Stimulated activated CD8-positive, alpha-beta memory T cell treated with anti-CD3 and anti-CD28 coated beads, Interleukin-4, amount 100 ng/mL, for 4 hours (primary cell): ENCODE measurements at places on chromosomes 4 and X.

DNA sequence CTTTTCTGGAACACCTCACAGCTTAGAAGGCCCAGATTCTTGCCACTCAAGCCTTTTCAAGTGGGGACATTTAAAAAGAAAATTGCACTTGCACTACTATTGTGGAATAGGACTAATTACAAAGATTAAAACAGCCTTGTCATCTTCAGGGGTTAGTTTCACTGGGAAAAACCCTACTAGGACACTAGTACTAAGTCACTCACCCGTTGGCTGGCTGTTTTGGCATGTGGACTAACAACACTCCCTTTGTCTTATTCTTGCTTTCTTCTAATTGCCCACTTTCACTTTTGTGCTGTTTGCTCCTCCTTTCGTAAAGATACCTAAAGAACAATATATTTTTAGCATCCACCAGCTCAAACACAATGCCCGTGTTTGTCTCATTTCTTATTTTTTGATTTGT, 200.9 kb upstream of the MID1 start:
- DNase-seq, result no peak

- DNase-seq, result no peak
Observed at GRCh38 chrX:155767876-155768769, 113.0 kb upstream of the VAMP7 start.

DNA sequence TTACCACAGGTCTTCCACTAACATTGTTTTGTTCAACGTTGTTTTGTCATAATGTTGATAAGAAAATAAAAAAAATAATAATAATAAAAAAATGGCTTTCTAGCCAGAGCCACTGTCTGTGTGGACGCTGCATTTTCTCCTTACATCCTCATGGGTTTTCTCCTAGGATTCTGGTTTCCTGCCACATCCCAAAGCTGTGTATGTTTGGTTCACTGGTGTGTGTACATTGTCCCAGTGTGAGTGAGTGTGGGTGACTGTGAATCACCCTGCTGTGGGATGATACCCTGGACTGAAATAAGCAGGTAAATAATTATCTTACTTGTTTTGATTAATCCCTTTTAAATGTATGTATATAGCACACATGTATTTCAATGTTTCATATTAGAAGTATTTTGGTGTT, 2154.4 kb upstream of the AGA start:
- no peak for DNase-seq

DNA sequence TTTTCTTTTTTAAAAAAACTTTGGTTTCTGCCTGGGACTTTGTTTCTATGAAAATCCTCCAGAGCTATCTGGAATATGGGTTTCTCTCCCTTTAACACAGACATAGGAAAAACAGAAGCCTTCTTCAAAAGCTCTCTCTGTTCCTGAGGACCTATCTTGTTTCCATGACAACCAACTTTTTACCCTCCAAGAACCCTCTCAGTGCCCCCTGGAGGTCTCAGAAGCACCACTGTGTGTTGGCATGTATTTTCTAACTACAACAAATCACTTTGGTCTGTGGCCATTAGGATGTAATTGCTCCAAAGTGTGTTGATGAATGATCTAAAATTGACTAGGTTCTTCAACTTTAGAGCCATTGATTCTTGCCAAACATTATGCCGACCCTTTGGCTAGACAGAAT, 1331.6 kb downstream of the ADGRL3 start:
- DNase-seq, result no peak

- DNase-seq, result no peak
Observed at GRCh38 chrX:11530621-11531020, 135.1 kb downstream of the ARHGAP6 start.

- no peak for DNase-seq
Observed at GRCh38 chrX:9133426-9133825, 99.5 kb upstream of the FAM9B start.

DNA sequence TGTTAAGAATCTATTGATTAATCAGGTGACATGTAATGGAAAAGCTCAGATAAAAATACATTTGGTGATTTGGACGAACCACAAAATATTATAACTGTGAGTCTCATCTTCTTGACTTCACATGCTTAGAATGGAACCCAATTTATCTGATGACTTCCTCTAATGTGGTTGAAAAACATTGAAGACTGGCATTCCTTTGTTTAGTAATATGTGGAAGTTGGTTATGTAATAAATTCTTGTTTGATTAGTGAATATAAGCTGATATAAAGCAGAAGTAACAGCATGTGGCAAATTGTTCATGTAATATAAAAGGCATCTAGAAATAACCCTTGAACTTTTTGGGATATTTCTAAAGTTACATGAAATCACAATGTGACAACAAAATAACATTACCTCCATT, 9.7 kb downstream of the GIMD1 start:
- no peak for DNase-seq

DNA sequence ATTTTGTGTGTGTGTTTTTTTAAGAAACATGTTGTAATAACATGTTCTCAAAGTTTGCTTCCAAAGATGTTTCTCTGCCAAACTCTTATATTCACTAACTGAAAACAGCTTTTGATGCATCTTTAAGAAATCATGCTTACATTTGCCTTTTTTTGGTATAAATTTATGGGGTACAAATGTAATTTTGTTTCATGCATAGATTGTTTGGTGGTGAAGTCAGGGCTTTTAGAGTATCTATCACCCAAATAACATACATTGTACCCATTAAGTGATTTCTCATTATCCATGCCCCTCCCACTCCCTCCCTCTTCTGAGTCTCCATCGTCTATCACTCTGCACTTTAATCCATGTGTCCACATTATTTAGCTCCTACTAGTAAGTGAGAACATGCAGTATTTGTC, 30.8 kb downstream of the SPINK2 start:
- DNase-seq, result no peak

GRCh38 chr4:10343656-10344055, 113.6 kb downstream of the ZNF518B start:
- no peak for DNase-seq

- no peak for DNase-seq
Observed at GRCh38 chr4:187176261-187176910, 452.7 kb upstream of the FAT1 start.

DNA sequence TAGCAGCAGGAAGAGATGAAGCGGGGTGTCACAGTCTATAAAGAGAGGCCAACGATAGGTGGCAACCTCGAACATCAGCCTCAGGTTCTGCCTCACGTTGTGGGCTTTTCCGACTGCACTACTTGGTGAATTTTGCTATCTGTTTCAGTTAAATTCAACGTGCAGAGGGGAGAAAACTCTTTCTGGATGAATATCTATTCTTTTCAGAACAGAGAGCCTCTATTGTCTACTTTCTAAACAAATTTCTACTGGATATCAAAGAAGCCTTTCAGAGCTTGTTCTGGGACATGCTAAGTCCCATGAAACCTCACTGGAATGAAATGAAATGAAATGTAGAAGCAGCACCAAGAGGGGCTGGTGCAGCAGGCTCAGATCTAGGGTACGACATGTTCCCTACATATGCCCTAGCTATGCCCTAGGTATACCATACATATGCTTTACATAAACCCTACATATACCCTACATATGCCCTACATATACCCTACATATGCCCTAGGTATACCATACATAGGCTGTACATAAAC, 116.5 kb upstream of the TRIM2 start:
- DNase-seq, result no peak

DNA sequence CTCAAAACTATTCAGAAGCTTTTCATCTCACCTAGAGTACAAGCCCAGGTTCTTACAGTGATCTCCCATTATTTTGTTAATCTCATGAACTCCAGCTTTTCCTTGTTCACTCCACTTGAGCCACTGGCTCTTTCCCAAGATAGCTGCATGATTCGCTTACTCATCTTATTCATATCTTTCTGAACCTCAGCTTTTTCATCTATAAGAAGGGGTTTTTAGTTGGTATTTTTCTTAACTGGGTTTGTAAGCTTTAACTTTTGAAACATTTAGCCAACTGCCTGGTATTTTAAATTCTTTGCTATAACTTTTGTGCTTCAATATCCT, 24.0 kb downstream of the GIMD1 start:
- no peak for DNase-seq

GRCh38 chr4:8506373-8507195, 66.0 kb downstream of the TRMT44 start:
- DNase-seq, result no peak

DNA sequence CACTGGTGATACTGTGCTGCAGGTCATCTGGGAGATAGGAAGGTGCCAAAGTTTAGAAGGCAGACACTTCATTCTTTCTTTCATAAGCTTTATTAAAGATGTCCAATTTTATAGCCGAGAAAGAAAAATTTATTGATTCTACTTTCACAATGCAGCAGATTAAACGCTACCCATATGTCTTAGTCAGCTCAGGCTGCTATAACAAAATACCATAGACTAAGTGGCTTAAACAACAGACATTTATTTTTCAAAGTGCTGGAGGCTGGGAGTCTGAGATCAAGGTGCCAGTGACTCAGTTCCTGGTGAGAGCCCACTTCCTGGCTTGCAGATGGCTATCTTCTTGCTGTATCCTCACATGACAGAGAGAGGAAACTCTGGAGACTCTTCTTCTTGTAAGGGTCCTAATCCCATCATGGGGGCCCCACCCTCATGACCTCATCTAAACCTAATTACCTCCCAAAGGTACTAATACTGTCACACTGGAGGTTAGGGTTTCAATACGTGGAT, 33.4 kb upstream of the KLHL34 start:
- no peak for DNase-seq

DNA sequence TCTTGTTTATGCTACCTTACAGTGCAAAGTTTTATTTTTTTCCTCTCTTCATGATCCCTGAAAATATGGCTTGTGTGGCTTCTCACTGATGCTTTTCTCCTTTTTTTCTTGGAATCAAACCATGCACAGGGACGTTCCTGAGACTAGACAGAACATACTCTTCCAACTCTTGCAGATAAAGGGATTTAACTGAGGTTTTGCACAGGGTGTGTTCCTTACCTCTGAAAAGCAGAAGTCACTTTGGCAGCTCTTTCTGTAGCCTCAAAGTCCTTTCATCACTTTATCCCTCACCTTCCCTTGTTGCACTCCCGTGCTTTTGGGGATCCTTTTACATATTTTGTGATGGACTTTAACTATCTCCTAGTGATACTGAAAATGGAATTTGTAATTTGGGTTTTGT, 300.1 kb downstream of the SPRY1 start:
- no peak for DNase-seq

- no peak for DNase-seq
Observed at GRCh38 chr4:173547889-173548288, 17.9 kb upstream of the HAND2 start.

DNA sequence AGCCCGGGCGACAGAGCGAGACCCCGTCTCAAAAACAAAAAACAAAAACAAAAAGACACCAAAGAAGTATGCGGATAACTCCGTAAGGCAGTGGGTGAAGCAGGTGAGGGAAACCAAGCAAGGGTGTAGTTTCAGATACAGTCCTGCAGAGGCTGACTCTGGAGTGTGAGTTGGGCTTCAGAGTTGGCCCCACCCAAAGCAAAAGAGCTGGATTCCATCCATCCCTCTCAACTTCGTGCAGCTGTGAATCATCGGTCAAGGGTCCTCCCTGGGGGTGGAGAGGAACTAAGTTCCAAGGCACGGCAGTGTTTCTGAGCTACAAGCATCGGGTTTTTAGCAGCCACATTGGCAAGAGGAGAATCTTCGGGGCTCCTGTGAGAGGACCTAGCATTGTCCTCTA, 43.9 kb upstream of the FAM9A start:
- no peak for DNase-seq

DNA sequence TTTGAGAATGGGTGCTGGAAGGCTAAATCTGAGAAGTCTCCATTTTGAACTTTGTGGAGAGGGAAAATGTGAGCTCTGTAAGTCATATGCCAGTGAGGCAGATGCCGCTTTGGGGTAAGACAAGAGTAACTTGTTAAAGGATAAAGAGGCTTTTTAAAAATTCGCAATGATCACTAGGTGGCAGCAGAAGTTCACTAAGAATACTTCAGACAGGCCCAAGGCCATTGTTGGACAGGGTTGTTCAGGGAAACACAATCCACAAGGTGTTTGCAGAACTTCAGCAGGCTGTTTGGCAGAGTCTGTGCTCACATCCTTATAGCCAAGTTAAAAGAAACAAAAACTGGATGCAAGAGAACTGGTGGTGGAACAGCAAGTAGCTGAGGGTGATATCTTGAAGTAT, 13.7 kb upstream of the PIGA start:
- no peak for DNase-seq

DNA sequence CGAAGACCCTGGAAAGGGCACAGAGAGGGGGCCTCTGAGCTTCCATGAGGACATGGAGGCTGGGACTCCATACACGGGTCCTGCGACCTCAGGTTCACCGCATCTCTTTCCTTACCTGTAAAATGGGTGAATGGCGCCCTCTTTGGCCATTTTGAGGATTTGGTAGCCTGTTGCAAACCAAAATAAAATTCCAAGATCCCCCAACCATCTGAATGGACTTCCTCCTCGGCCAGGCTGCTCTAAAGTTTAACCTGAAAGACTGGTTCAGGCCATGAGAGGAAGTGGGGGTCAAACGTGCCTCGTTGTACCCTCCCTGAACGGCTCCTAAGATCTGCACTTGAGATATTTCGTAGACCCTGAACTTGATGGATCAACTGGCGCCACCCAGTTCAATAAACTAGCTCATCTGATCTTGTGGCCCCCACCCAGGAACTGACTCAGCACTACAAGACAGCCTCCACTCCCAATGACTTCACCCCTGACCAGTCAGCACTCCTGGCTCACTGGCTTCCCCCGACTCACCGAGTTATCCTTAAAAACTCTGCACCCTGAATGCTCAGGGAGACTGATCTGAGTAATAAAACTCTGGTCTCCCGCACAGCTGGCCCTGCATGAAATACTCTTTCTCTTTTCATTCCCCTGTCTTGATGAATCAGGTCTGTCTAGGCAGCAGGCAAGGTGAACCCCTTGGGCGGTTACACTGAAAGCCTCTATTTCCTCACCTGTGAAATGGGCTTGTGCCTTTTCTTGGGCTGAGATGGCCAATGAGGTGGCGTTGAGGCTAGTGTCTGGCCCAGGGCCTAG, 32.9 kb upstream of the GPR78 start:
- DNase-seq, result no peak

- no peak for DNase-seq
Observed at GRCh38 chr4:140777386-140777785, 21.2 kb upstream of the TBC1D9 start.

- peak; percentile 14 for DNase-seq
Observed at GRCh38 chr4:81052119-81053068, 21.9 kb downstream of the BMP3 start.

DNA sequence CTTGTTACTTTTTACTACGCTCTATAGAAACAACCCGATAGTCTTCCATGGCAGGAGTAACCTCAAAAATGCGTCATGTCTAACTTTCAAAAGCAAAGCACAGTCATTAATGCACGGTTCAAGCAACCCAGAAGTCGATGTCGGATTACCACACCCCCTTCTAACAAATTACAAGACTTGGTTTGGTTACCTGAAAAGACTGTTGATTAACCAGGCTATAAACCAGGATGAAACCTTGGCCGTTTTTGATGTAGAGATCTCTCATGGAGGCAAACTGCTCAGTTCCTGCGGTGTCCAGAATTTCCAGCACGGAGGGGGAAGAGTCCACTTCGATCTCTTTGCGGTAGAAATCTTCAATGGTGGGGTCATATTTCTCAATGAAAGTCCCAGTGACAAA, 2.4 kb downstream of the RAP2C start:
- no peak for DNase-seq

- no peak for DNase-seq
Observed at GRCh38 chr4:112279025-112279881, 6.5 kb downstream of the TIFA start.
